Effector memory CD4-positive, alpha-beta T cell (primary cell): ENCODE measurements at places on chromosomes 2 and 18.

DNA sequence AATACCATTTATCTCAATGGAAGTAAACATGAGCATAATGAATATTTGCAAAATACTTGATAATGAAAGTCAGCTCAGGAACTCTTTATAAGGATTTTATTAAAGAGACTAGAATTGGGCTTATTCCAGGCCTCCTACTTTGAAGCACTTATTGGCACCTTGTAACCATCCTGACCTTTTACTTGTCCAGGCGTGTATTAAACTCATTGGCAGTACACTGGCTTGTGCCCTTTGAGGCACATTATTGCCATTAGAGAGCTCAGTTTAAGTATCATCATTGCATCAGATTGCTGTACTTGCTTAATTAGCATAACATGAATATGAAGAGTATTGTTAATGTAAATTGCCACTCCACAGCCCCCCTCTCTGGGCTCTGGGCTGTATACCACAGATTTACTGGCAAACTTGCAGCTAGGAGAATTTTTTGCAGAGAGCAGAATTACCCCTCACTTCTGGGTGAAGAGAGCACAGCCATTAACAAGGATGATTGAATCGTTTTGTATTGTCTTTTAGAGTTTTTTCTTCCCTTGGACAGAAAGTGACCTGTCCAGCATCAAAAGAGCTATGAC, 72.5 kb downstream of the XIRP2 start:
- no peaks in the 10 kb centered on the region for H3K36me3 ChIP-seq
- H3K4me1 ChIP-seq = no peaks in the 10 kb centered on the region
- DNase-seq = no peak

DNA sequence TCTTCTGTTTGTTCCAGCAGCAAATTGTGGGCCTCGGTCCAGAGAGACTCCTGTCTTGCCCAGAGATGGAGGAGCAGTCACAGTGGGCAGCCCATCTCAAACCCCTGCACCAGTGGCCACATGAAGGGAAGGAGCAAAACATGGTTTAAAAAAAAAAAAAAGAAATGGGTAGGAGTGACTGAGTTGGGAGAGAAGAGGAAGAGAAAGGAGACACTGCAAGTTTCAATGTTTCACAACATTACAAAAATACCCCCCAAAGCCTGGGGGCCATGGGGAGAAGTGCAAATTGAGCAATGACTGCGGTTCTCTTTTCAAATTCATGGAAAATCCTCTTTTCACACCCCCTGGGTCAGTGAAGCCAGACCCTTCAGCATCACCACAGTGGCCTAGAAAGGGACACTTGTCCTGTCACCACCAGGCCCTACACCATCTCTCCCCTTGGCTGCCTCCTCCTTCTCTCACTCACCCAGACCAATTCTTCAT, 117.1 kb downstream of the ZFP36L2 start:
- no peaks in the 10 kb centered on the region for H3K4me1 ChIP-seq
- H3K27ac ChIP-seq = no peak overlapping the region
- no peak for DNase-seq

GRCh38 chr18:59460072-59460420, 101.0 kb upstream of the LMAN1 start:
- DNase-seq = no peak
- H3K27me3 ChIP-seq = no peaks in the 10 kb centered on the region
- H3K27ac ChIP-seq = no peak overlapping the region
- H3K4me1 ChIP-seq = no peaks in the 10 kb centered on the region
- no peak overlapping the region for H3K4me3 ChIP-seq

DNA sequence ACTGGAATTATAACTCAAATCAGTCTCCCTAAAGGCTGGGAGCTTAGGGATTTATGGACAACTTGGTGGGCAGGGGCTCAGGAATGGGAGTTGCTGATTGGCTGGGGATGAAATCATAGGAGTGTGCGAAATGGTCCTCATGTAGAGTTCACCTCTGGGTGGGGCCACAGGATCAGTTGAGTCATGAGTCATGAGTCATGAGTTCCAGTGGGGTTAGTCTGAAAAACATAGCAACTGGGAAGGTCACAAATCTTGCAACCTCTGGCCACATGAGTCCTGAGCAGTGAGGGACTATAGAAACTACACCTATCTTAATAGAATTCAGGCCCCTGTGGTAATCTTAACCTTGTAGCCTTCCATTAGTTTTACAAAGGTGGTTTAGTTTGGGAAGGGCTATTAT, 383.3 kb downstream of the RBM43 start:
- no peak overlapping the region for H3K27ac ChIP-seq

DNA sequence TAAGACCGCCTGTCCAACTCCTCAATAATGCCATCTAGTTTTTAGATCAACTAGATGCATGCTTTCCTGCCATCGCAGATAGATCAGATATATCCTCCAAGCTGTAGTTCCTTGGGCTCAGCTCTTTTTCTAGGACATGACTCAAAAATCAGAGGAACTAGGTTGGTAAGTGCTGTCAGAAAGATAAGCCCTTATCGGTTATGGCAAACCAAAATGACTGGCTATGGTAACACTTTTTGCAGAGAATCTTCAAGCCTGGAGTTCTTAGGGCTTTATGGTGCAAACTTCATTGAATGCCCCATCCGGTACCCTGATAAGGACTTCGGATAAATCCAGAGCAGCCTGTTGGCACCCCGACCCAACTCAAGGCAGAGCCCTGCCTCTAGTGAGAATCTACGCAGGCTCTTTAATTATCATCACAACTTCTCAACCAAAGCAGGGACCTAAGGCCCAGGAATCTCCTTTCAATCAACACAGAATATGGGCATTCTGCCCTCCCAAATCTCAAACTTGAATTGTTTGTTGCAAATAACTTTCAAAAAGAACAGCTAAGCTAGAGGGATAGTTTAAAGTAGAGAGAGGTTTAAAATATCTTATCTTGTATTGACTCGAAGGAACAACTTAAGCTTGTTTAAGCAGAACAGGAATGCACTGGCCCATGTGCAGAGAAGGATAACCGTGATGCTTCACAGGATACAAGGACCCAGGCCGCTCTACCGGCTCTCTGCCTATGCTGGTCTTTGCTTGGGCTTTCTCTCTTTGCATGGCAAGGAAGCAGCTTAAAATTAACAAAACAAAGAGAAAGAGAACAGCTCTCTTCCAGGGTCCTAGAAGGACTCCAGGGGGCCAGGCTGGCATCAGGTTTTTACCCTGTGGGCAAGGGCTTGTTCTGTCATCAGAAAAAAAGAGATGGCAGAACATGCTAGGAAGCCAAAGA, 3.4 kb upstream of the CYP1B1 start:
- no peaks in the 10 kb centered on the region for H3K36me3 ChIP-seq
- no peak overlapping the region for H3K27ac ChIP-seq
- peaks cover 7% of the 10 kb centered on the region for H3K4me1 ChIP-seq
- DNase-seq = no peak
- H3K4me3 ChIP-seq = no peak overlapping the region
